ENCODE measurements at places on chromosomes 12 and 14. TPM values are rescaled to one million over a fixed set of nuclear protein-coding genes. Genes with fewer than 3 reads are reported as not detected.
A peak's percentile ranks its signal among the peaks of the same experiment; 100 is the strongest.

DNA sequence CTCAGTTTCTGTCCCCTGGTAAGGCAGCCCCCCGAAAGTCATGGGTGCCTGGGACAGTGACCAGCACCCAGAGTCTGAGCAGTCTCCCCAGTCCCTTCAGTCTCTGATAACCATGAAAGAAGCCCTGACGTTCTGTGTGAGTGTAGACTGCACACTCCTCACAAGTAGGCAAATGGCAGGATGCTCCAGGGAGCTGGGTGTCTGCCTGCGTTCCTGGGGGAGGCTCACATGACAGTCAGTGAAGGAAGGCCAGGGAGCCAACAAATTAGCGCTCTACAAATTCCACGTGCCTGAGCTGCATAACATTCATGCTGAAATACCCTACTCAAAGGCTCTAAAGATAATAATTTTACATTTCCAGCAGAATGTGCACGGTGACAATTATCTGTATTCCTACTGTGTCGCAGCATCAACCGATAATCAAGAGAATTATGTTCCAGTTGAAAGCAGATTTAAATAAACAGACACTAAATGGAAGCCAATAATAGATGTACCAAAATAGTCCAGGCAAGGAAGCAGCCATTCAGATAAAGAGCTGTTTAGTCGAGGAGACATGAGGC is 56.3 kb downstream of the ASCL1 start:
- no peak for DNase-seq

- no peak for DNase-seq
Observed at GRCh38 chr14:36256126-36256801, 64.2 kb downstream of the MBIP start.

- DNase-seq = peak; percentile 69
Observed at GRCh38 chr12:96234591-96235483, 40.7 kb downstream of the ELK3 start.

DNA sequence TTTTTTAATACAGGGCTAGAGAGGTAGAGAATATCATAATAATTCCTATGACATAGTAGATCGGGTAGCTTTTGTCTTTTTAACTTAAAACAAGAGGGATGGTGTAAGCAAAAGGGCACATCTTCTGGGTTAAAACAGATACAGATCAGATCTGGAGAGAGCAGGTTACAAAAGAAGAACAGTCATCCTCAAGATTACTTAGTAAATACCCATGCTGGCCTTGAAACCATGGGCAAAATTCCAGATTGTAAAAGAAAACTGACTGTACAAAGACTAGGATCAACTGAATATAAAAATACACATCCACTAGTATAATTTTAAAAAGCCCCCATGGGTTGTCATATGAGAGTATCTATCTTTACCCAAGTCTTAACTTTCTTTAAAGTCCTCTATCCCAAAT is 76.7 kb downstream of the MED13L start:
- DNase-seq = no peak

GRCh38 chr14:101689039-101689501 is 72.4 kb upstream of the PPP2R5C start:
- no peak for DNase-seq

DNA sequence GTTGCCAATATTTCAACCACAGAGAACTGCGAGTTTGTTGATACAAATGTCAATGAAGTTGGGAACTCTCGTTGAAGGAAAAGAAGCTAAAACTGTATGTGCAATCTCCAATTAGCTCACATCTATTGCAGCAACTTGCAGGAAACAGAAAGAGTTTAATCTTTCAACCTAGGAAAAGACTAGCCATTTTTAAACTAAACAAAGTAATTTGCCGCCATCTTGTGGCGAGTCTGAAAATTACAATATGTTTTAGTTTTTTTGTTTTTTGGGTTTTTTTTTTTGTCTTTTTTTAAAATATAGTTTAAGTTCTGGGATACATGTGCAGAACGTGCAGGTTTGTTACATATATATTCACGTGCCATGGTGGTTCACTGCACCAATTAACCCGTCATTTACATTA is 131.2 kb upstream of the FOXG1 start:
- DNase-seq = no peak

- DNase-seq = no peak
Observed at GRCh38 chr12:11941606-11942337, 129.0 kb upstream of the BCL2L14 start.

- DNase-seq = no peak
Observed at GRCh38 chr14:95497561-95498011, 18.9 kb downstream of the SYNE3 start.

DNA sequence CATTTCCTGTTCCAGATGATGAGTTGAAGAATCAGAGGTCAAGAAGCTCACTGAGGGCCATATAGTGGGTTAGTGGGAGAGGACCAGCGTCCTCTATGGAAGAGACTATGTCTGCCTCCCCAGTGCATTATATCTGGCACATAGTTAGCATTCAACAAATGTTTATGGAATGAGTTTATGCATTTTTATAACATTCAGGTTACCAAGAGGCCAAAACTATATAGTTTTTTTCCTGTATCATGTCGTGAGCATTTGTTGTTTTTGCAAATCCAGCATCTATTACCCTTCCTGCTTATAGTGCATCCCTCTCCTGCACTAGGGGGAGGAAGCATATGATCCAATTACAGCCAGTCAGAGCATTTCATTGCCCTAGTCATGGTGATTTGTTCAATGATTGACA is 60.6 kb downstream of the SUDS3 start:
- DNase-seq = no peak

GRCh38 chr14:28782301-28782700 is 15.7 kb downstream of the FOXG1 start:
- no peak for DNase-seq

DNA sequence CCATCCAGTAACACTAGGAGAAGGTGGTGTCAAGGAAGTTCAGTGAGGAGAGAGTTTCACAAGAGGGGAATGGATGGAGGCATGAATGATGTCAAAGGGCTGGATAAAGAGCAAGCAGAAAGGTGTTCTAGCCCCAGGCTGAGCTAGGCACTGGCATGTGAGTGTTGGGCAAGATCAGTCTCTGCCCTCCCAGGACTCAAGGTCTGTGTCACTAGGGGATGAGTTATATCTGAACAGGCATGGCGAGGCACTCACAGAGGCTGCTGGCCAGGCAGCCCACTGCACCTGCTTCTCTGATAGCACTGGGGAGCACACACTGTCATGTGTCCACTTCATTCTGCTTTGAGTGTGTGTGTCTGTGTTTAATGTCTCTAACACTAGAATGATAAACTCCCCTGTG is 903.8 kb downstream of the BCL11B start:
- no peak for DNase-seq

GRCh38 chr12:11652351-11653040 is 3.0 kb downstream of the ETV6 start:
- DNase-seq = peak; percentile 84

DNA sequence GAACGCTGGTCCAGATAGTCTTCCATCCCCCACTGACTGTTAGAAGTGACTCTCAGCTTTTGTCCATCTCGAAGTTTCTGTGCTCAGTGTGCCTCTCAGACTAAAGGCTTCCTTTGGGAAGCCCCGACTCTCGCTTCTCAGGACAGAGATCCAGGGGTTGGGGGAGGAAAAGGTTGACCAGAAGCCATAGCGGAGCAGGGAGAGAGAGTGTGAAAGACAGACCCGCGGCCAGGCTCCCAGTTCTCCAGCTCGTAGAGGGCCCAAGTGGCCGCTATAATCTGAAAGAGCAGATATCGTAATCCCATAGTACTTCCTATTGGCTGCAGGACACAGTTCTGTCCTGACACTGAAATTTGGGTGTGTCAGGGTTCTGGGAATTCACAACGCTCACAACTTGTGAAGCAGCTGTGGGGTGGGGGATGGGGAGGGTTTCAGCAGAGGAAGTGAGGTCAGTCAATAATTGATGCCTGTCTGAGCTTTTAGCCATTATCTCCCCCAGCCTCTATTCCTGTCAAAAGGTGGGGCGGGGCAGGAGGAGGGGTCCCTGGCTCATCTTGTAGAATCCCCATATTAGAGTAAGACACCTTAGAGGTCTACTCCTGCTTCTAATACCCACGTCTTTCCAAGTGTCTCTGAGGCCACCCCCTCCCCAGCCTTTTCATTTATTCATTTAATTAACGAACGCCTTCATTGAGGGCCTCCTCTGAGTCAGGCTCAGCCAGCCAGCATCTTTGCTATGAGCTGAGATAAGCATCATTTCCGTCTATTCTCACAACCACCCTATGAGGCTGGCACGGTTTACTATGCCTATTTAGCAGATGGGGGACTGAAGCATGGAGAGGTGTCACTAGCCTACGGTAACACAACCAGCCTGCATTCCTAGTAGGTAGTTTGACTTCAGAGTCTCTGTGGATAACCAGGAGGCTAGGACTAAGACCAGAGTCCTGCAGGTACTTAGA is 1.6 kb upstream of the ACVRL1 start:
- peak; percentile 94 for DNase-seq

DNA sequence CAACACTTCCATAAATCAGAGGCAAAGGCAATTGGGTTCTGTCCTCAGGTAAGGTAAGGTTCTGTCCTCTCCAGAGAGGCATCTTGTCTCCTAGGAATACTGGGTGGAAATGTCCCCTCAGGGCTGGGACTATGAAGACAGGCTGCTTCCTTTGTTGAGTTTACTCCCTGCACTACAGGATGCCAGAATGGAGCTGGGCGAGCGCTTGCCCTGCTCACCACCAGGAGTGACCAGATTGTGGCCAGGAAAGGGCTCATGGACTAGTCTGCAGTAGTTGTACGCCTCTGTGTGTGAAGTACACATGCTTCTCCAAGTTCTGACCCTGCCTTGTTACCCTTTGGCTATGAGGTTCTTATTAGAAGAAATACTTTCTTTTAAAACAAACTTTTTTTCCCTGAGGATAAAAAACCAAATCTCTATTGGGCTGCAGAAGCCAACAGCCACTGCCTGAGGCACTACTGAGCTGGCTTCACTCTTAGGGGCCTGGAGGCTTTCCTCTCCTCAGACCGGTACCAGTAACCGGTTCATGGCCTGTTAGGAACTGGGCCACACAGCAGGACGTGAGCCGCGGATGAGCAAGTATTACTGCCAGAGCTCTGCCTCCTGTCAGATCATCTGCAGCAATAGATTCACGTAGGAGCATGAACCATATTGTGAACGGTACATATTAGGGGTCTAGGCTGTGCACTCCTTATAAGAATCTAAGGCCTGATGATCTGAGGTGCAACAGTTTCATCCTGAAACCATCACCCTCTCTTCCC is 83.2 kb downstream of the DHRS2 start:
- DNase-seq = no peak

GRCh38 chr12:80576641-80577418 is 130.6 kb upstream of the MYF6 start:
- DNase-seq = no peak

DNA sequence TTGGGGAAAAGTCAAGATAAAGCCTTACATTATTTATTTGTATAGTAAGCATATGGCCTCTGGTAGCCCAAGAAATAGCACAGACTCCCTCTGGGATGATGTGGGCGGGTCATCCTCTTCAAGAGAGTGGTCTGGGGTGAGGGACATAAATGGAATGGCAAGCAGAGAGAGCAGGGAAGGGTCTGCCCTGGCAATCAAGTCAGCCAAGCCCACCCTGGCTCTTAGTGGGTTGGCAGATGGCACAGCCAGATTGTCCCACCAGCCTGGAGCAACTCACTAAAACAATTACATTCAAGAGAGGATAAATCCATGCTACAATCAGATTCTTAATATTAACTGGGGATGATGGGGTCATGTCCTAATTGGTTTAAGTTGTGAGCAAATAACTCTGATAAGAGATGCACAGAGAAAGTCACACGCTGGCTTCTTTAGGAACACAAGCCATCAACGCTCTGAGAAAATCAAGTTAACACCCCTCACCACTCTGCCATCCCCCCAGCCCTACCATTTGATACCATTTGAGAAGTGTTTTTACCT is 2.8 kb upstream of the PELI2 start:
- no peak for DNase-seq

- DNase-seq = no peak
Observed at GRCh38 chr12:58117201-58117600, 175.8 kb downstream of the ATP23 start.

DNA sequence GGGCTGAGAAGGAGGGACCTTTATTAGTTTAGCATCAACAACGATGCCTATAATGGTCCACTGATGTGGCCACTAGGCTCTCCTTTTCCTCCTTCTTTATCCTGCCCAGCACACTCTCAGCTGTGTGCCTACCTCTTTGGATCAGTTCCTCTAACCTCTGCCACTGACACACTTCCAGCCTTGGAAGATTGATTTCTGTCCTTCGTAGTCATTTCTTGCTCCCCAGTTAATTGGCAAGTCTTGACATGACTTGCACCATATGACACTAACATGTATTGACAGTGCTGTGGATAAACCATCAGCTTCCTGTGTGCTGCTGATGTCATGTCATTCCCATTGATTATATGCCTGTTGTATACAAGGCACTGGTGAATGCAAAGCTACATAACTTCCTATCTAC is 90.2 kb upstream of the PLEKHG7 start:
- DNase-seq = no peak

DNA sequence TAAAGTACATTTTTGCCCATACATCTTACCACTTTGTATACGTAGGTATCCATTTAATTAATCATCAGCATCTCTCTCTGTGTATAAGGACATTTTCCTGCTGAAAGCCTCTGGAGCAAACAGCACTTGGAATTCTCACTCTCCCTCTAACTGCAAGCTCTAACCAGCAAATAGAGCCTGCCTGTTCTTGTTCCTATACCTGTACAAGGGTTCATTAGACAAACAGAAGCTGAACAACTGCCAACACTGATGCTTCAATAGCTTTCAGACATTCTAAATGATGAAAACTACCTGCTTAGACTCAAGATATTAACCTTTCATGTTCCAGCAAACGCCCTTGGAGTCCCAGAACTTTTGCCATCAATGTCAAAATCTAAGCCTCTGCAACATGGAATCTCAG is 98.0 kb downstream of the KCNH5 start:
- DNase-seq = no peak

DNA sequence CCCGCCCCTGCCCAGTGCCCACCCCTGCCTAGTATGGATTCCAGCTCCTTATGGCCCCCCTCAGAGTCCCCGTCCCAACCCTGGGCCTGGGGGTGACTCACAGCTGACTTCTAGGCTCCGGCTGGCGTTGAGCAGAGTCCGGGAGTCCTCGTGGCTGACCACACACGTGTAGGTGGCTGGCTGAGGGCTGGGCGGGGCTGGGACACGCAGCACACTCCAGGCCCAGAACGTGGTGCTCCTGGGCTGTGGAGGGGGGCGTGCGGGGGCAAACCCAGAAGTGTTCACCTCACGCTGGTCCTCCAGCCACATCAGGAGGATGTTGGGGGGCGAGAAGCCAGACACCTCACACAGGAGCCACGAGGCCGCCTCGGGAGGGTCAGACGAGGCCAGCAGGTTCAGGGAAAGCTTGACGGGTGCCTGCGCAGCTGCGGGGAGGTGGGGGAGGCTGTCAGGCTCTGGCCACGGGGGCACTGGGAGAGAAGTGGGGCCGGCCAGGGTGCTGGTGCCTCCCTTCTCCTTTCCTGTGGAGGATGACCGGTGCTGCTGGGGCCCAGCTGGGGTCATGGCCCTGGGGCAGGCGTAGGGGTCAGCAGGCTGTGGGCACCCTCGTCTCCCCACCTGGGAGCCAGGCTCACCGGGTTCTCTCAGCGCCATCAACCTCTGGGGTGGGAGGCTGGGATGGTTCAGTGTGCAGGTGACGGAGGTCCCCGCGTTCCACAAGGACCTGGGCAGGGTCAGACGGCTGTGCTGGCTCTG is 314.1 kb downstream of the TMEM121 start:
- DNase-seq = peak; percentile 60

The PTHLH gene
- total RNA-seq = 0.83 TPM

The KRT83 gene
- total RNA-seq = not detected

The PTCSC3 gene
- total RNA-seq = not detected

The CLEC9A gene
- total RNA-seq = not detected

The GALC gene
- total RNA-seq = 17.2 TPM

The DNAI7 gene
- total RNA-seq = 1.2 TPM

The PPM1H gene
- 3.0 TPM for total RNA-seq

The GALNT8 gene
- total RNA-seq = 1.1 TPM

The SERPINA1 gene
- 1.9 TPM for total RNA-seq

The ZDHHC22 gene
- 0.95 TPM for total RNA-seq

The SLC38A2 gene
- total RNA-seq = 234 TPM

The ASPG gene
- 0.36 TPM for total RNA-seq

Measured in sigmoid colon (tissue), 7 donors.